Caki2 (cell line): ENCODE measurements at places on chromosomes 2 and 18.

DNA sequence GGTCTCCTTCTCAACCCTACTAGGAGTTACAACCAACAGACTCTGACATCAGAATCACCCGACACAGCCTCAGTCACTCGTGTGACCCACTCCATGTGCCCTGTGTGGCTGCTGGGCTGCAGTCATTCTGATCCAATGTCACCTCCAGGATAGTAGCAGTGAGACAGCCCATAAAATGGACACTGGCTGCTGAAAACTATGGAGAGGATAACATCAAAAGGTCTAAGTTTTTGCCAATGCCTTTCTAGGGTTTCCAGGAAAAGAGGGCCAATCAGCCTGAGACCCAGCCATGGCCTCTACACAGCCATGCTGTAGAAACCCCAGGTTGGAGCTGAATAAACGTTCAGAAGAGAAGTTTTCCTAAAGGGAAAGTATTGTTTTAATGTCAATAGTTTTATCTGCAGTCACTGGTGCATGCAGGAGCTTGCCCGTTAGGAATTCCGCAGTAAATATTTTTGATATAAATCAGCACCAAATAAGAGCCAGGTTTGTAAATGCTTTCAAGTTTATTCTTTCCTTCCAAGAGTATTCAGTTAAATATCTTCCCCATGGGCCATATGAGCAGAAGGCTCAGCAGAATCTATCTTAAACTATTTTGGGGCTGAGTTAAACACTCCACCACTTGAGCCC is 92.2 kb upstream of the PID1 start:
- peak; percentile 26 for DNase-seq

DNA sequence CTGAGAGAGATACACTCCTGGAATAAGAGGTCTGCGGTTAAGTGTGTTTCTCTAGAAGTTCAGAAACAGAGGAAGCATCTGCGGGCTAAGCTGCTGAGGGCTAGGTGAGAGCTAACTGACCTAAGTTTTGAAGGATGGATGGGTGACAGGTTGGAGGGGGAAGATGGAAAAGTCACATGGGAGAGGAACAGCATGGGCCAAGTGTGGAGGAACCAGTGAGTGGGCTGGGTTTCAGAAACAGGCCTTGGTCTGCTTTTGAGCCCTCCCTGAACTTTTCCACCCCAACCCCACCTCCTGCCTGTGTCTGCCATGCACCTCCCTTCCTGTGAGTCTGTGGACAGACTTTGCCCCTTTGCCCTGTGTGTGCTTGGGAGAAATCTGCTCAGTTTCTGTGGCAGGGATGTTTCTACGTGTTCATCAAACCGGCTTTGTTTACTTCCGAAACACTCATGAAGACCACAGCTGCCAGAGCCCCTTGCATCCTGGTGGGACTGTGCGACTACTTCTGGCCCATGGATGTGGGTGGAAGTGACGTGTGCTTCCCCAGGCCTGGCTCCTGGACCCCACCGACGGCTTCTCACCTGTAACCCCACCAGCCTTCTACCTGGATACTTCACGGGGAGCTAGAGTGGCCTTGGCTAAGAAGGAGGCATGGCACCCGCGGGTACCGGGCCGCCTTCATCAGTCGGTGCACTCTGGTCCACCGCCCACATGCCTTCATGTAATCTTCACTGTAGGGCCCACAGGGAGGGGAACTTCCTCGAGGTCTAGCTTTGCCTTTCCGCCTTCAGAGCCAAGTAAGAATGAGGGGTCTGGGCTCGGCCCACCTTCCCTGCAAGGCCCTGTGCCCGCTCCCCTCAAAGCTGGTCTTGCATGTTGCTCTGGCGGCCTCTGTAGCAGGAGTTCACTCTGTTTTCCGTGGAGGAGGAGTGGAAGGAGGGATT is 1.4 kb upstream of the HPCAL1 start:
- DNase-seq: no peak

DNA sequence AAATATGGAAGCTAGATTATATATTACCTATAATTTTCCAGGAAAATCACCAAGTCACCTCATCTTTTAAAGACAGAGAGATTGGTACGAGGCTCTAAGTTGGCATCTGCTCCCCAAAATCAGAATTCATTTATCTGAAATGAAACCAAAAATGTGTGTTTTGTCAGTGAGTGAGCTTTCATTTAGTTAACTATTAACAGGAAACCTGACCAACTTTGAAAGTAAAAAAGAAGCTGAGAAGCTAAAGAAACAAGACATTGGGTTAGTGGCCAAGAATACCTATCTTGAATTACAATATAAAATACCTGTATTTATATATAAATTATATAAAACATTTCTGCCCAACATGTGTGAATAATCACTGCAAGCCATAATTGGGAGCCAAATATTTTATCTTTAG is 1.9 kb downstream of the MPPE1 start:
- DNase-seq: no peak

- no peak for DNase-seq
Observed at GRCh38 chr2:120075545-120075944, 62.7 kb downstream of the EPB41L5 start.
